ENCODE measurements at places on chromosomes 12 and 14.

DNA sequence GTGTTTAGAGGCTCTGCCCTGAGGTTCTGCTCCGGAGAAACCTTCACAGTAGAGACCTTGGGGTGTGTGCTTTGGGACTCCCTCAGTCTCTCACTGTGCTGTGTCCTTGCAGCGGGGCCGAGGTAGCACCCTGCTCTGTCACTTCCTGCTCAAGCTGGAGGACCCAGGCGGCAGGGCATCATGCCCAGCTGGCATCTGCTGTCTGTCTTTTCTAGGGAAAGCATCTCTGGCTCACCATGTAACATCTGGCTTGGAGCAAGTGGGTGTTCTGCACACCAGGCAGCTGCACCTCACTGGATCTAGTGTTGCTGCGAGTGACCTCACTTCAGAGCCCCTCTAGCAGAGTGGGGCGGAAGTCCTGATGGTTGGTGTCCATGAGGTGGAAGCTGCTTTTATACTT is 124.5 kb downstream of the ESRRB start:
- DNase-seq, result no peak

DNA sequence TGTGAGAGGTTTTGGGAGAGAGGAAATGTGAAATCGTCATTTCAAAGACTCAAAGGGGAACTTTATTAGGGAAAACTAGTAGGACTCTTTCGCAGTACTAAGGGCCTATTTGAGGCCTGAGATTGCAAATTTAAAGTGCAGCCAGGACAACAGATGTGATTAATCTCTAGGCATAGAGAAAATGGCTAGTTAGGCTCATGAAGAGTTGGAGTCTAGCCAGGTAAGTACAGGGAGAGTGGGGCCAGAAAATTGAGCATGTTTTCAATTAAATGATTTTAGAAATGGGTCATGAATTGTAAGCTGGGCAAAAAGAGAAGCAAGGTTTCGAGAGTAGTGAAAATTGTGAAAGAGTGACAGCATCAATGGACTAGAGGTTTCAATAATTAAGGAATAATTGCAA is 91.9 kb upstream of the LMNTD1 start:
- no peak for DNase-seq

GRCh38 chr12:3542911-3543310 is 51.9 kb downstream of the PRMT8 start:
- no peak for DNase-seq

DNA sequence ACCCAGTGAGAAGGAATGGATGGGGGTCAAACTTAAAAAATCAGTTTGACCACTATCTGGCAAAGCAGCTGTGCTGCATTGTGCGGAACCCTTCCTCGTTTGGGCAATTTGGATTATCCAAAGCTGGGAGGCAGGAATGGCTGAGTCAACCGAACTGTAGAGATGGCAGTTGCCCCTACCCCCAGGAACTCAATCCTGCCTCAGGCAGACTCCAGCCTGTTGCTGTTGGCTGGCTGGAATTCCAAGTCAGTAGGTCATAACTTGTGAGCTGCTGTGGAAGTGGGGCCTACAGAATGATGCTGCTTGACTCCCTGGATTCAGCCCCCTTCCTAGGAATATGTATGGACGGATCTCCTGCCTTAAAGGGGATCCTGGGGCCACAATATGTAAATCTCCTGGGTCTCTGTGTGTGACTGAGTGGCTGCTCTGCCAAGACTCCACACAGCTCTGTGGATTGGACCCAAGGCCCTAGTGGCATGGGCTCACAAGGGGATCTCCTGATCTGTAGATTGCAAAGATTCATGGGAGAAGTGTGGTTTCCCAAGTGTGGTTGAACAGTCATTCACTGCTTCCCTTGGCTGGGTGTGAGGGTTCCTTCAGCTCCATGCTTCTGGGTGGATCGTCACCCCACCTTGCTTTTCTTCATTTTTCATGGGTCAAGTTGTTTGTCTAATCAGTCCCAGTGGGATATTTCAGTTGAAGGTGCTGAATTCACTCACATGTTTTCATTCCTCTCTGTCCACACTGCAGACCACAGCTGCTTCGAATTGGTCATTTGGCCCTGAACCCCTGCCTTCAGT is 19.2 kb downstream of the LUM start:
- DNase-seq, result no peak

- no peak for DNase-seq
Observed at GRCh38 chr14:23375527-23376251, 1.2 kb upstream of the CMTM5 start.

DNA sequence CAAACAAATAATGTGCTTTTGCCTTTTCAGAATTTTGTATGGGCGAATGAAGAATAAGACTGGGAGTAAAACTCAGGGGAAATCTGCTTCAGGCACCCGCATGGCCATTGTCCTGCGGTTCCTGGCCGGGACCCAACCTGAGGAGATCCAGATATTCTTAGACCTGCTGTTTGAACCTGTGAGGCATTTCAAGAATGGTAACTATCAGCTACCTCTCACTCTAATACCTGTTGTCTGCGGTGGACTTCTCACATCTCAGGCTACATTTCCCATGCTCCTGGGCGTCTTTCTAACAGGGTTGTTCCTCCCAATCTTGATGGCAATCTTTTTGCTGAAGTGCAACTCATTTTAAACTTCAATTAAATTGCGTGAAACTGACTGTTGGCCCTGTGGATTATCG is 47.1 kb downstream of the UTP20 start:
- no peak for DNase-seq

DNA sequence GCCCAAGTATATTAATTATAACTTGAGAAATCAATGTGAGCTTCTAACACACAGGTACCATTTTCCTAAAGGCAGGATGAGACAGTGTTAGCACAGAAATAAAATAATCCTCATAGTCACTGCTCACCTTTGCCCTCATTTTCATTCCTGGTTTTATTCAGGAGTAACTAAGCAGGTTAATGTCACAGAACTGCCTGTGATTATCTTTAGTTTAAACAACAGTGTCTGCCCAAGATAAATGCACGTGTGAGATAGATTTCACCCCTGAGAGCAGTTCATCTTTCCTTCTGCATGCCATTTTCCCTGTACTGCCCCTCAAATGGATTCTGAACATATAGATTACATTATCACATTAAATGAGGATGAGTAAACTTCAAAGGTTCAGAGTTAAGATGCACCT is 250.7 kb downstream of the RMST start:
- DNase-seq, result no peak

DNA sequence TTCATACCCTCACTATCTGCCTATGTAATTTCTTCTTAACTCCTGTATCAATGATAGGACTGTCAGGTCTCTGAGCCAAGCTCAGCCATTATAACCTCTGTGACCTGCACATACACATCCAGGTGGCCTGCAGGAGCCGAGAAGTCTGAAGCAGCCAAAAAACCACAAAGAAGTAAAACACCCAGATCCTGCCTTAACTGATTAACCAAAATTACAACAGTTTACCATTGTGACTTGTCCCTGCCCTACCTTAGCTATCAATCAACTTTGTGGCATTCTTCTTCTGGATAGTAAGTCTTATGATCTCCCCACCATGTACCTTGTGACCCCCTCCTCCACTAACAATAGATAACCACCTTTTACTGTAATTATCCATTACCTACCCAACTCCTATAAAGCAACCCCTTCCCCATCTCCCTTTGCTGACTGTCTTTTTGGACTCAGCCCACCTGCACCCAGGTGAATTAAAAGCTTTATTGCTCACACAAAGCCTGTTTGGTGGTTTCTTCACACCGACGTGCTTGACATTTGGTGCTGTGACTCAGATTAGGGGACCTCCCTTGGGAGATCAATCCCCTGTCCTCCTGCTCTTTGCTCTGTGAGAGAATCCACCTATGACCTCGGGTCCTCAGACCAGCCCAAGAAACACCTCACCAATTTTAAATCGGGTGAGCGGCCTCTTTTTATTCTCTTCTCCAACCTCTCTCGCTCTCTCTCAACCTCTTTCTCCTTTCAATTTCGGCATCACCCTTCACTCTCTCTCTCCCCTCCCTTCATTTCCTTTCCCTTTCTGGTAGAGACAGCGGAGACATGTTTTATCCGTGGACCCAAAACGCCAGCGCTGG is 11.5 kb upstream of the LGMN start:
- DNase-seq, result no peak

- DNase-seq, result no peak
Observed at GRCh38 chr12:71725011-71725410, 29.7 kb upstream of the RAB21 start.

DNA sequence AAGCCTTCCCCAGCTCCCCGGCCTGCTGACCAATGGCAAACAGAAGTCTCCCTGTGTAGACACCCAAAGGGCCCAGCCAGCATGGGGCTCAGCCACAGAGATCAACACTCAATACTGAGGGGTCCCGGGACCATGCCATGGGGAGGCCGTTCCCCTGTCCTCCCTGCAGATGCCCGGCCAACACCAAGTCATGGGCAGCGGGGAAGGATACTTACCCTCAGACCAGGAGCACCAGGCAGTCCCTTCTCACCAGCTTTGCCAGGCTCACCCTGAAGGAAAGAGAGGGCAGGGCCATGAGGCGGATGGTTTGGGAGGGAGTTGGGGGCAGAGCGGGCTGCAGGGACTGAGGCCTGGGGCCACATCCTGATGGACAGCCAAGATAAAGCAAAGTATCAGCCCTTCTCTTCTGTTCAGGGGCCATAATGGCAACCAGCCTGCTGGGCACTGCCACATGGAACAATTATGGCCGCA is 19.9 kb downstream of the COL2A1 start:
- DNase-seq, result no peak
